ENCODE measurements at places on chromosomes 3 and 15. TPM values are rescaled to one million over a fixed set of nuclear protein-coding genes. Genes with fewer than 3 reads are reported as not detected.

DNA sequence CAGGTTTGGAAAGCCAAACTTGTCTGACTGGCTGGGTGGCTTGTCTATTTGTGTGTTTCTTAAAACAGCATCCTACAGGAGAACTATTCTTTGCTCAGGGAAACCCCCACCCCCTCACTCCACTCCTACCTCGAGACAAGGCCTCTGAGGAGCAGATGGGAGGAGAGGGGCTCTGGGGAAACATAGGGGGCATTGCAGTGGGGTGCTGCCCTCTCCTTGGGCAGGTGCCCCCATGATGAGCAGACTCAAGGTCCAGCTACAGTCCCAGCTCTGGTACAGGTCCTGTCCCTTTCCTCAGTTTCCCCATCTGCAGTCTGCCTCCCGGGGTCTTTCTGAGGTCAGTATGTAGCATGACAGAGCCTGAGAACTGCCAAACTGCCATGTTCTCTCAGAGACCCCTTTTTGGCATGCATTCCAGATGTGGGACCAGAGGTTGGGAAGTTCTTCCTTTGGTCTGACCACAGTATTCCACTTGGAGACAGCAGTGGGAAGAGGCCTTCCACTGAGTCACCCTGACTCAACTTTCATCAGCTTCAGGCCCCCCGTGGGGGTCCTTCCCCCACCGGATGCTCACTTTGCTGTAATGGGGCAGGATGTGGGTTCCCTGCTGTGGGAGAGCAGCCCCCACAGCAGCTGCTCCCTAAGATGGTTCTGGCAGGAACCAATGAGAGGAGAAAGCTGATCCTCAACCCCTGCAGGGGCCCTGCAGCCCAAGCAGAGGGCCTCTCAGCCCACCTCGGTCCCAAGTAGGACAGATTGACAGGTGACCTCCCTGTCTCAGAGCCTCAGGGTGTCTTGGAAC is 32.3 kb upstream of the CYP11A1 start:
- DNase-seq, result peak; percentile 86

DNA sequence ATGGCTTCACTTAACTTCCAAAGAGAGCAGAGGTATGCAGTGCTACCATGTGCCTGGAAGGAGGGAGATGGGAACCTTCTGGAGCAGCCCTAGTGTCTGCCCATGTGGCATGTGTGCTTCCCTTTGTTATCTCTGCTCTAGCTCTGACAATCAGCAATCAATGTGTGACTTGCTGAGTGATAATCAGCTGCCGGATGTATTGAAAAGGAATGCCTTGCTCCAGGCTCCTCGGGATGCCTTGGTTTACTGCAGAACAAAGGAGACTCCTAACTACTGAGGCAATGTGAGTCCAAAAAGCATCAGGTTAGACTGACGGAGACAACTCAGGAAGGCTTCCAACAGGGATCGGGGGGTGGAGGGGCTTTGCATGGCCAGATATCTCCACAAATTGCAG is 36.0 kb upstream of the CORO2B start:
- no peak for DNase-seq

- no peak for DNase-seq
These were observed 65.3 kb downstream of the IGF1R start for GRCh38 chr15:98713585-98714001.

GRCh38 chr3:159783780-159784742 is 204.6 kb upstream of the IL12A start:
- DNase-seq, result no peak

DNA sequence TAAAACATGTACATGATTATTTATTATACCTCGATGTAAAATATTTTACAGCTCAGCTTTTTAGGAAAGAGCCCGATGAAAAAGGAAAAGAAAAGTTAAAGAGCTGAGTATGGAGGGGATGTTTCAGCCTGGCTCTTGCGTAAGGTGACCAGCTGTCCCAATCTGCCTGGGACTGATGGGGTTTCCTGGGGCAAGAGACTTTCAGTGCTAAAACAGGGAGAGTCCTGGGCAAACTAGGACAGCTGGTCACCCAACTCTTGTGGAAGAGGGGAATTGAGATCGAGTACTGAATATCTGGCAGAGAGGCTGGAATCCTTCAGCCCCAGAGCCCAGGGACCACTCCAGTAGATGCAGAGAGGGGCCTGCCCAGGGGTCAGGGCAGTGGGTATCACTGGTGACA is 21.0 kb downstream of the DUOX2 start:
- DNase-seq, result no peak

GRCh38 chr3:137471130-137471529 is 293.0 kb upstream of the SOX14 start:
- DNase-seq, result no peak

DNA sequence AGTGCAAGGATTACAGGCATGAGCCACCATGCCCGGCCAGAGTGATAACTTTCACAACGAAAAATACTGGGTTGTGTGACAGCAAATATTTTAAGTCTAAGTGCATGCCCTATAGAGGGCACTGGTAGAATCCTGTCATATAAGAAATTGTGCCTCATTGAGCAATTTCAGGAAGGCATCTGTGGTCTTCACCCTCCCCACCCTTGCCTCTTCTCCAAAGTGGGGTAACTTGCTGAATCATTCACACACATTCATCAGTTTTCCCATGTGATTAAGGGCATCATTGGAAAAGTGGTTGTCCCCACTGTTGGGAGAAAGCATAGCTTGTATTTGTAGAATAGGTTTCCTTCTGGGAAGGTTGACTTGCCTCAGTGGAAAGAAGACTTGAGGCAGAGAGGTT is 9.2 kb downstream of the MITF start:
- no peak for DNase-seq

DNA sequence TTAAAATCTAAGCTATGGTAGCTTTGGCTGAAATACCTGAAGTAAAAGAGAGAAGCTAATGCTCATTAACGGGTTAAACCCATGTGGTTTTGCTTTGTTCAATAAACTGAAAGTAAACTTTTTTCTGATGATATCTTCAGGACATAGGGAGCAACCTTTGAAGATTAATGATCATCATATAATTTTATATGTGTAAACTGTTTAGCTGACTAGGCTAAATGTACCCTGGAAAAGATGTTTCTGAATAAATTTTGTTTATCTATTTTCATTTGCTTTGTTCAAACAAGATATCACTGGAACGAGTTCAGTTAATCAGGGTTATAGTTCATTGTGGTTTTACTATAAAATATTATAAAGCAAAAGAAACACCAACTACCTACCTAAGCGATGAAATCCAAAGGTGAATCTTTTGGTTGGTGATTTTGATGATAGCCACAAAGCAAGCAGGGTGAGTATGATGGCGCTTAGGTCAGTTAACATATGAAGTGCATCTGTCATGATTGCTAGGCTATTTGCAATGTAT is 11.7 kb downstream of the SLC30A4 start:
- DNase-seq, result no peak

DNA sequence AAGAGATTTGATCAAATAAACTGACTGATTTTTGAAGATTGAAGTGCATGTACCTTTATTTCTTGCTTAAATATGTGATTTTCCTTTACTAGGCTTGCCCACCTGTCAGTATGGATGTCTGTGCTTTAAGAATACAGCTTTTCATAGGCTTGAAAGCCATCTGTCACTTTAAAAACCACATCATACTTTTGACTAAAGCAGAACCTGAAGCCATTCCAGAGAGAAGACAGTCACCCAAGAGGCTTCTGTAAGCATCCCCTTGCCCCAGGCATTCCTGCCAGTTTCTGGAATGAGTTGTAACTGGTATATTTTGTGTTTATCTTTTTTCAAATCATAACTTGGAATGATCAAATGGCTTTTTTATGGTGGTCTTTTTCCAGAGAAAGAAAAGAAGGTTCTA is 24.0 kb downstream of the HPS3 start:
- no peak for DNase-seq

DNA sequence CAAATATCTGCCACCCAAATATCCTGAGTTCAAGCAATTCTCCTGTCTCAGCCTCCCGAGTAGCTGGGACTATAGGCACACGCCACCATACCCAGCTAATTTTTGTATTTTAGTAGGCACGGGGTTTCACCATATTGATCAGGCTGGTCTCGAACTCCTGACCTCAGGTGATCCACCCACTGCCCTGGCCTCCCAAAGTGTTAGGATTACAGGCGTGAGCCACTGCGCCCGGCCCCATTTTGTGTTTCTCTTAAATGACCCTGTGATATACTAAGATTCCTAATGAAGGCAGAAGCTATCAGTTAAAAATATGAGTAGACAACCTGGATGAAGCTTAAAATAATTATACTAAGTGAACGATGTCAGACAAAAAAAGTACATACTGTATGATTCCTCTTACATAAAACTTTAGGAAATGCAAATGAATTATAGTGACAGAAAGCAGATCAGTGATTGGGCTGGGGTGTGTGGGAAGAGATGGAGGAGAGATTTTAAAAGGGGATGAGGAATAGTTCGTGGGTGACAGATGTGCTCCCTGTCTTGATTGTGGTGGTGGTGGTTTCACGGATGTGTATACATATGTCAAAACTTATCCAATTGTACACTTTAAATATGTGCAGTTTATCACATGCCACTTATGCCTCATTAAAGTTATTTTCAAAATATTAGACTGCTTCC is 3.8 kb upstream of the KLHL40 start:
- DNase-seq, result no peak

DNA sequence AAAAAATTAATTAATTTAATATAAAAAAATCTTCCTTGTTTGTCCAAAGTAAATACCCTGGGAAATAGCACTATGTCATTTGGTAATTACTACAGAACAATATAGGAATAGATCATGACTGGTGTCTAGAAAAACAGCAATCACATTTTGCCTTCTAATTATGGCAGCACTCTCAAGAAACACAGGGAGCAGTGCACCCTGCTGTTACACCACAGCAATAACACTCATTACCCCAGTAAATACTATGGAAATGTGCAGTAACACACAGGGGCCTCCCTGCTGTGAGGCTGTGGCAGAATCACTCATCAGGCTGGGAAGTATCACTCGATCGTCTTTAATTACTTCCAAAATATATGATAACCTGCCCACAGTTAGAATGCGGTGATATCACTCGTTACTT is 646.0 kb downstream of the TUSC7 start:
- no peak for DNase-seq

DNA sequence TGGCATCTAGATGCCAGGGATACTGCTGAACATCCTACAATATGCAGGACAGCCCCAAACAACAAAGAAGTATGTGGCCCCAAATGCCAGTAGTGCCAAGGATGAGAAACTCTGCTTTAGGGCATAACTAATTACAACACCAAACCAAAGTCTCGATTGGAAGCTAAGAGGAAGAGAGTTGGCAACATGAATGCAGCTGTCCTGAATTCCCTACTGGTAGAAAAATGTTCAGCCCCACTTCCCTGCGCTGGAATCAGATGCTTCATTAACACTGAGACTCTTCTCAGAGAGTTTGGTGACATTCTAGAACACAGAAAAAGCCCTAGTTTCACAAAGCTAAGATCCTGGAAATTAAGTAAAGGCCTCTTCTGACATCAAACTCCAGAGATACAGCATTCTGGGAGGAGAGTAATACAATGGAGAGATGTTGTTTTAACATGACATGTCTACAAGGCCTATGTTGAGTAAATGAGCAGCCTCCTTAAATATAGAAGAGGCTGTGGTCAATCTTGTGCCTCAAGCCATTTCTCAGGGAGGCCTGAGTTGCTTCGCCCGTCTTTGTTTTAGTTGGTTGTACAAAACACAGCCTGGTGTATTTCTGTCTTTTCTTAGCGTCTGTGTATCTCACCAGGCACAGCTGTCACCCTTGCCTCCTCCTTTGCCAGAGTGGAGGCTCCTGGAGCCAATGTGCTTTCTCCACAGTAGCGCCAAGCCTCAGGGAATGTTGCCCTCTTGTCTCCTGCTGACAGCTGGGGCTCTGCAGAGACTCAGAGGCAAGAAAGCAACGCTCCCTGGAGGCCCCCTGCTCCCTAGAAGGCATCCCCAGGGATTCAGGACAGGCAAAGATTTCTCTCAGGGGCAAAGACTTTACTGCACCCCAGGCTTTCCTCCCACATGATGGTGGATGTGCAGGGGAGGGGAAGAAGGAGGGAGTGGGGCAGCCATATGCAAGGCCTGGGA is 25.1 kb upstream of the CTNNB1 start:
- no peak for DNase-seq

DNA sequence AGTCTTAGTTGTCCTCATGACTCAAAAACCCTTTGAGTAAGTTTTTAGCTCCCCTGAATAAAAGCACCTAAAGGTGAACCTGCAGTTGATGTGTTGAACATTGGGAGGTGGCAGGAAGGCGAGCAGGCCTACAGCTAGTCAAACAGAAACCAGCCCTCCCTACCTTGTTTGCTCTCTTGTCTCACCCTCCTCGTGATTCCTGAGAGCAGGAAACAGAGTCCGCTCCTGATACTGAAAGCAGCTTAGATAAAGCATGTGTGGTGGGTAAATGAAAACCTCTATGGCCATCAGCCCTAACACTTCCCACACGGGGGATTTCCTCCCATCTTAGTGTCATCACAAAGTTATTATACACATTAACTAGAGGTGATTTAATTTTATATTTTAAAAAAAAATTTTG is 21.8 kb upstream of the CLDN18 start:
- DNase-seq, result no peak

DNA sequence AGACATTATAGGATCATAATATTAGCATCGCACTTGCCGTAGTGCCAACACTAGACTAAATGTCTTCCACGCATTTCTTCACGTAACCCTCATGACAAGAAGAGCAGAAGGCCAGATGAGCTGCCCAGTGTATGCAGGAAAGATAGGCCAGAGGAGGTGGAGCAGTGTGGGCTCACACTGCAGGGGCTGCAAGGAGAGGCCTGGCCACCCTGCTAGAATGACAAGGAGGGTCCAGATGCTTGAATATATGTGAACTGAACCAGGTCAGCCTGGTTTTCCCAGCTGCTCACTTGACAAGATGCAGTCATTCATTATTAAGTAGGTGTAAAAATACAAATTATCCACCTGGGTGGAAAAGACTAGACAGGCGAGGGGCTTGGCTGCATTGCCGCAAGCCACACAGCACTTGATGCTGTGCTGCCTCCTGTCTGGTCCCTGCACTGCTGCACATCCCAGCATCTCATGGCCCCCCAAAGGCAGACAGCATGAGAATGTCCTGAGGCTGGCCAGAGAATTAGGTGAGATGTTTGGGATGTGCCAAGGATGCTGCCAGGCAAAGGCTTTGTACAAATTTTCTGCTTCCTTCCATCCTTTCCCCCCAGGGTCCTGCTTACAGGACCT is 115.2 kb downstream of the NTRK3 start:
- DNase-seq, result no peak

- DNase-seq, result peak; percentile 90
These were observed 18.7 kb upstream of the HDAC11 start for GRCh38 chr3:13461169-13462124.

GRCh38 chr3:134449277-134449676 is 36.5 kb downstream of the ANAPC13 start:
- no peak for DNase-seq

DNA sequence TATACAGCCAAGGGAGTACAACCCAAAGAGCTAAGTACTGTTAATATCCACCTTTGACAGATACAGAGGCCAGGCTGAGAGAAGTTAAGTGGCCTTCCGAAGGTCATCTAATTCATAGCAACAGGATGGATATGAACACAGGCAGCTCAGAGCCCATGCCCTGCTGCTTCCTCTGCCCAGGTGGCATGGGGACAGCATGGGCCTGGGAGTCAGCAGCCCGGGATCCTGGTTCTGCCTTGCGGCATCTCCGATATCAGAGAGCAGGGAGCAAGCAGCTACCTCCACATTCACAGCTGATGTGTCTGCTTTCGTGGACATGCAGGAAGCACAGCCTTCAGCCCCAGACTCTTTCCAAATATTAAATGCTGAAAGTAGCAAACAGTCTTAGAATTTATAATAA is 55.6 kb downstream of the STARD5 start:
- DNase-seq, result no peak

EOGT gene
- total RNA-seq, result 30.6 TPM

TCF12 gene
- 116 TPM for total RNA-seq

PGBD4 gene
- total RNA-seq, result 3.1 TPM

HIGD2B gene
- not detected for total RNA-seq

ZMAT3 gene
- total RNA-seq, result 20.3 TPM

PLA2G4E gene
- not detected for total RNA-seq
